ENCODE measurements at places on chromosomes 7 and 10. TPM values are rescaled to one million over a fixed set of nuclear protein-coding genes. Genes with fewer than 3 reads are reported as not detected.

GRCh38 chr10:119131512-119132240 lies 27.8 kb downstream of the DENND10 start:
- DNase-seq: no peak

DNA sequence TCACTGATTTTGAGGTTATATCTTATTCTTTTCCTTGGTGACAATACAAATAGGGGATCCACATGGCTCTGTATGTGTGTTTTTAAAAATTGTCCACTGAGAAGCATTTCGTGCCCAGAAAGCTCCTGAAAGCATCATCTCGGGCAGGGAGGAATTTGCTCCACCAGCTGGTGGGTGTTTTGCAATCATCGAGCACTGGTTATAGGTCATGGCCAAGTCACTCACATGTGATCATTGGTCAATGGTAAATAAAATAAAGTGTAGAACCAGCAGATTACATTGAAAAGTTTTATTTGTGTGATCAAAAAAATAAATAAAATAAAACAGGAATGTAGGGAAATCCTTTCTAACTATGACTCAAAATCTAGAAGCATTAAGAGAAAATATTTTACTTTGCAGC lies 23.0 kb upstream of the SNX13 start:
- no peak for DNase-seq

GRCh38 chr10:69669409-69669808 lies 39.4 kb downstream of the FAM241B start:
- DNase-seq: no peak

- no peak for DNase-seq
Measured at GRCh38 chr10:17847585-17848296, 38.6 kb downstream of the MRC1 start.

DNA sequence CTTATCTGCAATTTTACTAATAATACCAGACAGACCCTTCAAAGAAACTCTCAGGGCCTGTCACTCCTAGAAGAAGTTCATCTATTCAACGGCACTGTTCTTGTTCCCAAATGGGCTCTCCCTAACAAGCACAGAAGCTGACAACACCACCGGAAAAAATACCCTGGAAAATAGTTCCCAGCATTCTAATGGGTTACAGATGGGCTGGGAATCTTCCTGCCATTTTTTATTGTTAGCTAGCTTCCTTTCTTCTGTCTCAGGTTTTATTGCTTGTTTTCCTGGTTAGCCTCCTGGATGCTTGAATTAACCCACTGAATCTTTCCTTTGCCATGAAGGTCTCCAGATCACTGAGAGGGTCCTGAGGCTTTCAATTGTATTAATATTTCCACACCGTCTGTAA lies 689.8 kb upstream of the NRP1 start:
- DNase-seq: no peak

The DNMBP gene
- total RNA-seq: 9.5 TPM

GRCh38 chr10:59508296-59508695 lies 145.9 kb upstream of the FAM13C start:
- no peak for DNase-seq

The SPDYE9 gene
- total RNA-seq: not detected

DNA sequence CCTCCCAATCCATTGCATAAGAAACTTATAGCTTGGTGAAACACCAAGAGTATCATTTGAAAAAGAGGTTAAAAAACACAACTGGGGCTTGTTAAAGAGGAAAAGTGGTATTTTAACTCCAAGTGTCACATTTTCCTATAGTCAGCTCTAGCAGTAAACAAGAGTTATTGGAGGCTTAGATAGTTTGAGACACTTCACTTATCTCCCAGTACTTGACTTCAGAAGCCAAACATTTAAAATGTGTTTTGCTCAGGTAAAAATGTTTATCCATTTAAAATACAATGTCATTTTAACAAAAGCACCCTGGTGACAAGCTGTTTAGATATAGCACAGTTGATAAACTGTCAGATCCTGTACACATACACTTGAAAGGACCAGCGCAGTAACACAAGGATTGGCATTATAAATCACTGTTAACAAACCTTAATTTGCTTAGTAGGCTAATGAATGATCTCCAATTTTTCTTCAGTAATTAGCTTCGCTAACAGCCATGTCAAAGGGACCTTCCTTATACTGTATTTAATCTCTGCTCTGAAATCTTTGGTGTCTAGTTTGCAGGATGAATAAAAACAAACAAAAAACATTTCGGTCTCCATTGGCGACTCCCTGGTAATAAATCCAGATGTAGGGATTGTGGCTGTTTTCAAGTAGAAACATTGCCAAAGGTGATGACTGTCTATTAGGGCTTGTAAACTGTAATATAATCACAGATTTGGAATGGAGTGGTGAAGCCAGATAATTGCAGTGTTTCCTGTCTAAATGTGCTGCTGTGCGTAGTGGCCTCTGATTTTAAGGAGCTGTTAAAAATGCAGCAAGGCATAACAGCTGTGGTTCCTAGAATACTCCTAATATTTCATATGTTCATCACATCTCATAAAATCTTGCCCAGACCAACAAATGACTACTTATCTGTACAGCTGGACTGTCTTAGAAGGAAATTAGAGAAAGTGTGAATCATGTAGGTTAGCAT lies 545.1 kb downstream of the AUTS2 start:
- no peak for DNase-seq

DNA sequence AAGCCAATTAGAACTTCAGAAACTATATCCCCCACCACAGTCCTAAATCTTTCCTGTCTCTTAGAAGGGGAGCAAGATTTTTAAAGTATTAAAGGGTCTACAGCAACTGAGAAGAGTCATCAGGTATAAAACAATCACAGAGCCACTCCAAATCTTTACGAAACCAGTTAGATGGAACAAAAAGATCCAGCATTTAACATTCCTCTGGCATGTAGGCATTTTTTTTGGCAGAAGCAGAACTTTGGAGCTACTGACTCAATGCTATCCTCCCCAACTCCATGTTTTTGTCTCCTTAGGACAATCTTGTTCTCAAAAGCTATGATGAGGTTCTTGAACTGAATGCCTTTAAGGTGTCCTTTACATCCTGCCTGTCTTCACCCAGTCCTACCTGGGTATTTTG lies 333.3 kb downstream of the PRPF18 start:
- DNase-seq: no peak

The KIF11 gene
- 7.4 TPM for total RNA-seq
